Skeletal muscle cell (primary cell): ENCODE measurements at places on chromosomes 4 and X.

DNA sequence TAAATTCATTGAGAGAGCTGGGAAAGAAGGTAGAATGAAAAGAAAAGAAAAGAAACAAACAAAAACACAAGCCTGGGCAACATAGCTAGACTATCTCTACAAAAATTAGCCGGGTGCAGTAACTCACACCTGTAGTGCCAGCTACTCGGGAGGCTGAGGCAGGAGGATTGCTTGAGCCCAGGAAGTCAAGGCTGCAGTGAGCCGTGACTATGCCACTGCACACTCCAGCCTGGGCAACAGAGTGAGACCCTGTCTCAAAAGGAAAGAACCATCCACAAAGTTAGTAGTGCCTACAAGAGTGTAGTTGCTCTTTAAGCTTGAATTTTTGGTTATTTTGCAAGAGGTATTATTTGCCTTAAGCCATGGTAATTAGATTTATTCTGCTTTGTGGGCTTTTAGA is 157.7 kb downstream of the CBR4 start:
- no peak for DNase-seq

- no peak for DNase-seq
These were observed 19.4 kb upstream of the AFAP1 start for GRCh38 chr4:7959078-7959477.

DNA sequence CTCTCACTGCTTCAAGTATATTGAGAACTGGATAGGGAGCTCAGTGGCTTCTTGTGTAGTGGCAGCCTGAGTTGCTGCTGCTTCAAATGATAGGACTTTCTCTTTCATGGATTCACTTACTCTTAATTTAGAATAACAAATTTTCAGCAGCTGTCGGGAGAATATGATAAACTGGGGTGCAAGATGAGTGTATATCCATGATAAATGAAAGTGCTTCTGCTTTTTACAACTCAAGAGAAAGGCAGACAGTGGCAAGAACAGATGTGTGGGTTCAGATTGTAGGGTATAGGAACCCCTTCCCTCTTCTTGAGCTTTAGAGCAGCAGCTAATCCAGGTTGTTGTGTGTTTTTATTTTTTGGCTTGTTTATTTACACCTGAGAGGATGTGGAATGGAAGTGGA is 1.0 kb downstream of the SH3BGRL start:
- DNase-seq = no peak

DNA sequence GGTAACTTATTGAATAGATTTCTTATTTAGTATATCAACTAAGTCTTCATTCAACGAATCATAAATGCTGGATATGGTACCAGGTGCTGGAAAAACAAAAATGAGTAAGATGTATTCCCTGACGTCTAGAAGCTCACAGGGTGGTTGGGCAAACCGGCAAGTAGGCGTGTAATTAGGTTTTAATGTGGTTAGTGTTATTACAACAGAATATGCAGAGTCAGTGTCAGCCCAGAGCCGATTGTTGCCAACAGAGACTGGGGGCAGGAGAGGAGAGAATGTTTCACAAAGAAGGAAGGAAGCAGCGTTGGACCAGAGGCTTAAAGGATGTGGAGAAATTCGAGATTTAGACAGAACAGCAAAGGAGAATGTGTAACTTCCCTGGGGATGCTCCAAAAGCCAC is 111.7 kb downstream of the TENM3 start:
- DNase-seq = peak; percentile 60

GRCh38 chr4:84968925-84969324 is 2.4 kb upstream of the WDFY3 start:
- DNase-seq = no peak

DNA sequence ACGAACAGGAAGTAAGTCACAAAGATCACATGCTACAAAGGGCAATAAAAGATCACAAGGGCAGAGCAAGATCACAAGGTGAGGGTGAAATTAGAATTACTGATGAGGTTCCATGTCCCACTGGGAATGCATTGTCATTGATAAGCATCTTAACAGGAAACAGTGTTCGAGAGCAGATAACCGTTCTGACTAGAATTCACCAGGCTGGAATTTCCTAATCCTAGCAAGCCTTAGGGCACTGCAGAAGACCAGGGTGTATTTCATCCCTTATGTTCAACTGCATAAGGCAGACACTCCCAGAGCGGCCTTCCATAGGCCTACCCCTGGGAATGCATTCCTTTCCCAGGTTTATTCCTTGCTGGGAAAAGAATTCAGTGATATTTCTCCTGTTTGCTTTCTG is 980.6 kb upstream of the LCORL start:
- no peak for DNase-seq

- DNase-seq = no peak
These were observed 310.2 kb downstream of the FBXW7 start for GRCh38 chr4:152225680-152226079.

DNA sequence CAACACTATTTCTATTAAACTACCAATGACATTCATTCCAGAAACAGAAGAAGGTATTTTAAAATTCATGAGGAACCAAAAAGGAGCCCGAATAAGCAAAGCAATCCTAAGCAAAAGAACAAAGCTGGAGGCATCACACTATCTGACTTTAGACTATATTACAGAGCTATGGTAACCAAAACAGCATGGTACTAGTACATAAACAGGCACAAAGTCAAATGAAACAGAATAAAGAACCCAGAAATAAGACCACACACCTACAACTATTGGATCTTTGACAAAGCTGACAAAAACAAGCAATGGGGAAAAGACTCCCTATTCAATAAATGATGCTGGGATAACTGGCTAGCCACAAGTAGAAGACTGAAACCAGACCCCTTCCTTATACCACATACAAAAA is 122.3 kb downstream of the ITIH6 start:
- DNase-seq = no peak
